ENCODE measurements at places on chromosomes 6 and 20.

- DNase-seq: peak; percentile 95
Observed at GRCh38 chr6:41895300-41896233, at the start of gene USP49. Gene USP49, minus strand, starts transcription at chr6:41895375. Its CDS starts 88,392 bp downstream, at chr6:41806983.

GRCh38 chr6:114534813-114535212, 192.0 kb upstream of the HS3ST5 start:
- no peak for DNase-seq

DNA sequence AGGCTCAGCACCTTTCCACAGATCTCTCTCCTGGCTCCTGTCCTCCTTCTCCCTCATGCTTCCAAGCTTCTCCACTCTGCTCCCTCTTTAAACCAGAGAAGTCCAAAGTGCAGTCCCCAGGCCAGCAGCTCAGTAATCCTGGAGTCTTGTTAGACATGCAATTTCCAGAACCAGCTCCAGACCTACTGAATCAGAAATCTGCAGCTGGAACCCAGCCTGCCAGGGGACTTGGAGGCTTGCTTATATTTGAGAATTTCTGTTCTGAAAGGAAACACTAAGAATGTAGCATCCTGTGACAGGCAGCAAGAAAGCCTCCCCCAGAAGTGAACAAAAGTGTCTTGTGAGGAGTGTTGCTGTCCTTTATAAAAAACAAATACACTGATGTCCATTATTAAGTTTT, 438.1 kb downstream of the BCKDHB start:
- DNase-seq: no peak

DNA sequence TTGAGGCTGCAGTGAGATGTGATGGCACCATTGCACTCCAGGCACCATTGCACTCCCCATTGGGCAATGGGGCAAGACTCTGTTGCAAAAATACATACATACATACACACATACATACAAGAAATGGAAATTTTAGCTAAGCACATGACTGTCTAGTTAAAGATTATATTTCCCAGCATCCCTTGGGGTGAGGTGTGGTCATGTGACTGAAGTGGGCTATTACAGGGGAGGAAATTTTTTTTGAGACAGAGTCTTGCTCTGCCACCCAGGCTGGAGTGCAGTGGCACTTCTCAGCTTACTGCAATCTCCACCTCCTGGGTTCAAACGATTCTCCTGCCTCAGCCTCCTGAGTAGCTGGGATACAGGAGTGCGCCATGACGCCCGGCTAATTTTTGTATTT, 32.0 kb upstream of the HMGA1 start:
- DNase-seq: no peak

DNA sequence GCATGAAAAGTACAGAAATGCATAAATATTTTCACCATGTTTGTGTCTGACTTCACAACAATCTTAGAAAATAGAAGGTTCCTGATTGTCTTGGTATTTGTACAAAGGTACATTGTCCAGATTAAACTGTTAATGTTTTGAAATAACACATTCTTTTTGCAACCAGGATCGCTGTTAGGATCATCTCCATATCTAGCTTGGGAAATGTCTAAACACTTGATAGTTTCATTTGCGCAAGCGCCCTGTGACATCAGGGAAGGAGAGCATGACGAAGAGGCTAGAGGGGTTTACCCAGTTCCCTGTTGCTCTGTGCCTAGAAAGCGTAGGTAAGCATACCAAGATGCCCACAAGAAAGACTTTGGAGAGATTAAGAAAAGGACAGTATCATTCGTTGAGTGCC, 19.4 kb downstream of the ALDH8A1 start:
- DNase-seq: no peak

GRCh38 chr6:26161322-26161721, 74.1 kb downstream of the HFE start:
- no peak for DNase-seq

- DNase-seq: no peak
Observed at GRCh38 chr6:129546702-129547101, 163.3 kb downstream of the ARHGAP18 start.

- DNase-seq: no peak
Observed at GRCh38 chr6:15595461-15596173, 67.2 kb downstream of the DTNBP1 start.

GRCh38 chr20:37917461-37917860, 14.5 kb downstream of the VSTM2L start:
- DNase-seq: no peak

GRCh38 chr6:121677571-121677970, 242.1 kb downstream of the GJA1 start:
- DNase-seq: no peak

- DNase-seq: no peak
Observed at GRCh38 chr6:39884696-39885095, 49.6 kb downstream of the MOCS1 start.

- DNase-seq: no peak
Observed at GRCh38 chr6:139582956-139583355, 208.5 kb upstream of the CITED2 start.

DNA sequence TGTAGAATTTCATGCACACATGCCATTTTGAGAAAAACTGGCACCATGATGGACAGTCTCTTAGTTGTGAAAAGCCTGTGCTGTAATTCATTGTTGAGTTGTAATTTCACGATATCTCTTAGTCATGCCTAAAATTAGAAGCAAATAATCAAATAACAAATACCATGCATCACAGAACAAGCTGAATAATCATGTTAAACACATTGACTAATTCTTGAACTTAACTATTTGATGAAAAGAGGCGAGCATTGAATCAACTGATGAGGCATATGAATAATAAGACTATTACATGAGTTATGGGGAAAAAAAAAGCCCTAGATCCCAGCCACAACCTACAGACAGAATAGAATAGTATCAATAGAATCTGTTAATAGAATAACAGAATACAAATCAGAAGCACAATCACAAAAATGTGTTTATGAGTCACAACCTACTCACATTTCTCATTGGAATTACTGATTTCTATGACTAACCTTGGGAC, 14.2 kb upstream of the RNF217 start:
- no peak for DNase-seq

- DNase-seq: no peak
Observed at GRCh38 chr6:131101911-131102680, 33.2 kb upstream of the AKAP7 start.

- no peak for DNase-seq
Observed at GRCh38 chr6:53290537-53291510, 57.9 kb downstream of the ELOVL5 start.

Data from neuronal stem cell (in vitro differentiated cells).